ENCODE measurements at places on chromosomes 2 and 18.

- peaks cover 15% of the 10 kb centered on the region for H3K36me3 ChIP-seq
- H3K27ac ChIP-seq = no peak overlapping the region
- DNase-seq = no peak
Measured at GRCh38 chr18:57576316-57576715, 10.2 kb downstream of the FECH start.

DNA sequence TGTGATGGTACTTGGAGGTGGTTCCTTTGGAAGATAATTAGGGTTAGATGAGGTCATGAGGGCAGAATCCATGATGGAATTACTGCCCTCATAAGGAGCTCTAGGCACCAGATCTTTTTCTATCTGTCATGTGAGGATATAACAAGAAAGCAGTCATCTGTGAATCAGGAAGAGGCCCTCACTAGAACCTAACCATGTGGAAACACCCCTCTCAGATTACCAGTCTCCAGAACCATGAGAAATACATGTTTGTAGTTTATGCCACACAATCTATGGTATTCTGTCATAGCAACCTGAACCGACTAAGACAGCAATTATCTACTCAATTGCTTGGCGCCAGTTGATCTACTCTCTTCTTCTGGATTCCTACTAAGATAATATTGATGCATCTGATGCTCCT lies 2.4 kb upstream of the SERPINB10 start:
- no peak overlapping the region for H3K4me3 ChIP-seq
- peaks cover 7% of the 10 kb centered on the region for H3K27me3 ChIP-seq
- no peaks in the 10 kb centered on the region for H3K36me3 ChIP-seq
- H3K27ac ChIP-seq = no peak overlapping the region
- no peak for DNase-seq

DNA sequence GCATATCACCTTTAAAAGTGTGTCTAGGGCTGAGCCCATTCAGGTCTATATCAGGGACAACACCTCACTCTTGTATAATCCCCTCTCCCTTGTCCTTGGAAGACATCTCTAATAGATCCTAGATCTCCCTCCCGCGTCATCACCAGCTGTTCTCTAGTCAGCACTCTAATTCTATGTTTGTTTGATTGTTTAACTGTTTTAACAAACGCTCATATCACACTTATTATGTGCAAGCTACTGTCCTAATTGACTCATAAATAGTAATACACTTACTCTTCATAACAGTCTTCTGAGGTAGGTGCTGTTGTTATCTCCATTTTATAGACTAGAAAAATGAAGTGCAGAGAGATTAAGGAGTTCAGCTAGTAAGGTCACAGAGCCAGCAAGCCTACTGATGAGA lies 1.6 kb upstream of the ERMN start:
- H3K4me1 ChIP-seq = peaks cover 3% of the 10 kb centered on the region
- H3K36me3 ChIP-seq = no peaks in the 10 kb centered on the region
- H3K27ac ChIP-seq = no peak overlapping the region
- no peak for DNase-seq
- no peaks in the 10 kb centered on the region for H3K27me3 ChIP-seq
- H3K4me3 ChIP-seq = no peak overlapping the region

- no peak for DNase-seq
- H3K27me3 ChIP-seq = no peaks in the 10 kb centered on the region
- H3K27ac ChIP-seq = no peak overlapping the region
- H3K4me3 ChIP-seq = no peak overlapping the region
Measured at GRCh38 chr2:135581282-135581681, 50.0 kb downstream of the R3HDM1 start.

DNA sequence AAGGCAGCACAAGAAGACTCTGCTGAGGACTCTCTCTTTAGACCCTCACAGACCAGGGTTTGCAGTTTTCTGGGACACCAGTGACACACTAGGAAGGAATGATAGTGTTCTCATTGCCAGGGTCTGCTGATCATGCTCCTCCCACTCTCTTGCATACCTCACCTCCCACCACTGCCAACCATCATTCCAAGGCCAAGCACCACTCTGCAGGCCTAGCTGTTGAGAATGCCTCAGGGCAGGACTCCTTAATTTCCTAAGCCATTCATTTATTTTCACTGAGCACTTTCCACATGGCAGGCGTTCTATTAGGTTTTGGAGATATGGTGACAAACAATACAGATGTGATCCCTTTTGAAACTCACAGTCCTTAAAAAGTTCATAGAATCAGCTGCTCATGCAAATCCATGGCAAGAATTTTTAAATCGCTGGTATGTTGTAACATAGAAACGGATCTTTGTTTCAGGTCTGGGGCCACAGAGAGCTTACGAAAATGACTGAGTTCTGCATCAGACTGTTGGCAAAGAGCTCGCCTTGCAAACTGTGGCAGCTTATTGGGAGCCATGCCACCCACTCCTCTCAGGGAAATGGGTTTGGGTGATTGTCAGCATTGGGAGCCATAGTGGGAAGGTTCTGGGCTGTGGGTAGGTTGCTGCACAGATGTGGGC lies 78.5 kb downstream of the XDH start:
- no peaks in the 10 kb centered on the region for H3K36me3 ChIP-seq
- peaks cover 17% of the 10 kb centered on the region for H3K27me3 ChIP-seq

DNA sequence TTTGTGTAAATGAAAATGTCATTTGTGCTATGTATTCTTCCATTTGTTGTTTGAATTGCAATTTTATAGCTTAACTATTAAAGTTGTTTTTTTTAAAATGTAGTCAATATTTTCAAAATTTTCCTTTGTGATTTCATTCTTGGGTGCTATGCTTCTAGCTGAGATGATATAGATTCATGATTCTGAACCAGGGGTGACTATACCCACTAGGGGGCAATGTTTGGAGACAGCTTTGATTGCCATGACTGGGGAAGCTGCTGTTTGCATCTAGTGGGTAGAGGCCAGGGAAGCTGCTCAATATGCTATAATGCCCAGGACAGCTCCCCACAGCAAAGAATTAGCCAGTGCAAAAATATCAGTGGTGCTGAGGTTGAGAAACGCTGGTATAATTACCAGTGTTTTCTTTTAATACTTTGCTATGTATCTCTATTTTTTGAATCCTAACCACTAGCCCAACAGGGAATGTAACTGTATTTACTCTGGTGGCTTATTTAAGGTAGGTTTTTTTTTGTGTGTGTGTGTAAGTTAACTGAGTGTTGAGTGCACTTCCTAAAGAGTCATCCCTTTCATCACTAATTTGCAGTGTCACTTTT lies 99.7 kb downstream of the MEP1B start:
- peak; percentile 38 for DNase-seq
- H3K27ac ChIP-seq = no peak overlapping the region
- H3K4me1 ChIP-seq = no peaks in the 10 kb centered on the region
- H3K36me3 ChIP-seq = peaks cover 7% of the 10 kb centered on the region

DNA sequence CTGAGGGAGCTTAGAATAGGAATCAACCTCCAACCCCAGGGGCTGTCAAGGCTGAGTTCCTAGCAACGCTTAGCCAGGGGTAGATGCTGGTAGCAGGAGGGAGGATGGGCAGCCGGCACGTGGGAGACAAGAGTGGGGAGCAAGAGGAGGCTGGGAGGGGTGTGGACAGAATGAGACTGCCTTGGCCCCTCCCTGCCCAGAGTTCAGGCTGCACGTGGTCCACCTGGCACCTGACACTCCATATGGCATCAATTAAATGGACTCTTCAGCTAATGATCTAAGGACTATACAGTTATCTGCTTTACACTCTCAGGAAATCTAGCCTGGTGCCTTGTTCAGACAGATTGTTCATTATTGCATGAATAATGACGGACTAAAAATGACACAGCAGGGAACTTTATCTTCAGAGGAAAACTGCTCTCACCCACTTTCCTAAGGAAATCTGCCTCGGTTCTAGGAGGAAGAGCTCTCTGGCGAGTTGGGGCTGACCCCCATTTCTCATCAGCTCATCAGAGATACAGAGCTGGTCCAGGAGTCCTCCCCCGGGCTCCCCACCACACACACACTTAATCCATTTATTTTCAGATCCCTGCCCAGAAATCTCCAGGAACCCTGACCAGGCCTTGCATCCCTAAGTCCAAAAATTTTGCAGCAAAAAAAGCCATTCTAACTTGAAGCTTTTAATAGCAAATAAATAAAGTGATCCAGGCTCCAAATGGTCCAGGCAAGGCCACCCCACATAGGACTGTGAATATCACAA lies 102.1 kb upstream of the CDC42EP3 start:
- no peak overlapping the region for H3K4me3 ChIP-seq
- peak overlapping the region; percentile 69 for H3K27ac ChIP-seq
- H3K36me3 ChIP-seq = peaks cover 2% of the 10 kb centered on the region
- H3K4me1 ChIP-seq = peaks cover 27% of the 10 kb centered on the region

GRCh38 chr2:134662751-134663150 lies 56.0 kb downstream of the TMEM163 start:
- H3K27me3 ChIP-seq = peaks cover 20% of the 10 kb centered on the region
- peaks cover 3% of the 10 kb centered on the region for H3K4me1 ChIP-seq
- H3K27ac ChIP-seq = no peak overlapping the region
- no peak for DNase-seq
- H3K36me3 ChIP-seq = no peaks in the 10 kb centered on the region

DNA sequence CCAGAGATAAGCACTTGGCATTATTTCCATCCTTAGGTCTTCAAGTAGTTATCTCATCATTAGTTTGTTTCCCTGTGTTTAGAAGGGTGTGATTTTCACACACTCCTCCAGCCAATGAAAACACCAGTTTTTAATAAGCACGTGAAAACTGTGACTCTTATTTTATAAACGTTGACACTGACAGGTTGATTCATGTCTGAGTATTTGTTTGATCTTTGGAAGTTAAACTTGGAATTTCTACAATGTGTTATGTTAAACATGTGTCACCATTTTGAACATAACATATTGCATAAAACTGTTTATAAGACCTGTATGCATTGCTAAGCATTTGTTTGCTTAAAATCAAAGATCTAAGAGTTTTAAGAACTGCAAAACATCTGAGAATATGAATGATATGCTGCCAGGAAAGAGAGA lies 27.6 kb downstream of the SLC40A1 start:
- H3K4me1 ChIP-seq = peaks cover 22% of the 10 kb centered on the region
- no peak overlapping the region for H3K4me3 ChIP-seq
- no peak overlapping the region for H3K27ac ChIP-seq
- no peaks in the 10 kb centered on the region for H3K27me3 ChIP-seq
- DNase-seq = no peak

DNA sequence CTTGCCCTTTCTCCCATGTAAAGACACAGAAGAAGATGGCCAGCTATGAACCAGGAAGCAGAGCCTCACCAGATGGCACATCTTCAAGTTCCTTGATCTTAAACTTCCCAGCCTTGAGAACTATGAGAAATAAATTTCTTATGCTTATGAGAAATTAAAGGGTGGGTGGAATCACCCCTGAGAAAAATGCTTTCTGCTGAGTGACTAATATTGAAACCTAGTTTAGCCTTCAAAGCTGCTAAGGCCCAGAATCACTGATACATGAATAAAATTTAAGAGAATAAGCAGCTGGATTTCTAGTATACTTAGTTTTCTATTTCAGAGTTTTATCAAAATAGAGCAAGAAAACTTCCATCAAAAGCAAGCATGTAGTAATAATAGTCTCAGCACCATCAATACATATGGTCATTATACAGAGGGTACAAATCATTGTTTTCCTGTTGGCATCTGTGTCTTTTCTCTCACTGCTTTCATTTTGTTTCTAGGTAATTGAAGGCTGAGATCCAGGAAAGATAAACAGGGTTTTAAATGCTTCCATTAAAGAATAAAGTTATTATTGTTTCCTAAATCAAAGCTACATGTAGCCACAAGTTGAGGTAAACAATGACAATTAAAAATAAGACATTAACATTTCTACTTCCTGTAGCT lies 53.3 kb upstream of the COL5A2 start:
- H3K27me3 ChIP-seq = no peaks in the 10 kb centered on the region
- no peak overlapping the region for H3K4me3 ChIP-seq
- no peak overlapping the region for H3K27ac ChIP-seq
- H3K4me1 ChIP-seq = no peaks in the 10 kb centered on the region
- DNase-seq = no peak

DNA sequence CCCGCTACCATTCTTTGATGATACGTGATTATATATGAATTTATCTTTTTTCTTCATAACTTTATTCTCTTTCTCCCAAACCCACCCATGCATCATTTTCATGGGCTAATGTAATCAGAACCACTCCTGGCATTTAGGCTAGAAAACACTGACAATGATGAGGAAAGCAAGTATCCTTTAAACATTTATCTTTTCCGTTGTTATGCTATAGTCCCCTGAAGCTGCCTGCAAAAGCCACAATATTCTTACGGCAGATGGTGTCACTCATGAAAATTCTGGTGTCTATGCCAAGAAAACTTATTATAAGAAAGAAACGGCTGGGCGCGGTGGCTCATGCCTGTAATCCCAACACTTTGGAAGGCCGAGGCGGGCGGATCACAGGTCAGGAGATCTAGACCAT lies 221.8 kb upstream of the CTAGE1 start:
- no peaks in the 10 kb centered on the region for H3K4me1 ChIP-seq
- H3K4me3 ChIP-seq = no peak overlapping the region
- peaks cover 2% of the 10 kb centered on the region for H3K36me3 ChIP-seq
- no peak for DNase-seq
- H3K27ac ChIP-seq = no peak overlapping the region

- H3K4me1 ChIP-seq = peaks cover 3% of the 10 kb centered on the region
- H3K4me3 ChIP-seq = no peak overlapping the region
- no peak overlapping the region for H3K27ac ChIP-seq
- peaks cover 1% of the 10 kb centered on the region for H3K36me3 ChIP-seq
- DNase-seq = no peak
Measured at GRCh38 chr2:192940767-192941166, 746.0 kb upstream of the TMEFF2 start.

DNA sequence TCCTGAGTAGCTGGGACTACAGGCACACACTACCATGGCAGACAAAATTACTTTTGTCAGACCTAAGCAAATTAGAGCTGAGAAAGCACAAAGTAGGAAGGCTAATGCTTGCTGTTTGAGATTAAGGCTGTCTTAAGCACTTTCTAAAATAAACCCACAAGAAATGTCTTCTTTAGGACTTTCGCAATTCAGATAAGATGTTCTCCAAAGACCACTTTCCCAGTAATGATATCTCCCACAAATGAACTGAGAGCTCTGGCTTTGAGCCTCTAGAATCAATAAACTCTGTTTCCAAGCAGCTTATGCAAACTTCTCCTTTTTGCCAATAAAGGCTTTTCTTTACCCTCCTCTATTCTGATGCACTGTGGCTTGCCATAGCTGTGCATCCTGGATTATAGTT lies 32.0 kb upstream of the GALNT1 start:
- no peaks in the 10 kb centered on the region for H3K27me3 ChIP-seq
- H3K4me3 ChIP-seq = no peak overlapping the region
- H3K4me1 ChIP-seq = peaks cover 22% of the 10 kb centered on the region
- H3K36me3 ChIP-seq = no peaks in the 10 kb centered on the region
- H3K27ac ChIP-seq = peak overlapping the region; percentile 29

DNA sequence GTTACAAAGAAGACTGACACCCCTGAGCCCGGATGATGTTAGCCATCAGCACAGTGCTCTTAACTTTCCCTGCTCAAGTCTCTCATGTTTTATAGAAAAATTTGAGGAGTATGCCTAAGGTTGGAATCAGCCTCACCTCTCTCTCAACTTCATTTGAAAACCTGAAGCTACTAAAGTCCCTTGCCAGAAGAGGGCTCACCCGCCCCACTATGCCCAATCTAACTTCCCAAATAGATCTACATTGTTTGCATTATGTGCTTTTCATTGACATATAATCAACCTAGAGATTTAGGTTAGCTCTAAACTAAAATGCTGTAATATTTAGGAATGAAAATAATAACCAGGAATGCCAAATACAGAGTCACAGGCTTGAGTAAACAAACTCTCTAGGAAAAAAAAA lies 305.4 kb downstream of the NCKAP5 start:
- H3K36me3 ChIP-seq = no peaks in the 10 kb centered on the region
- H3K27ac ChIP-seq = no peak overlapping the region
- H3K4me1 ChIP-seq = peaks cover 13% of the 10 kb centered on the region
- DNase-seq = no peak
